ENCODE measurements at places on chromosomes 2 and 18.

- DNase-seq = no peak
Measured at GRCh38 chr2:168962636-168963035, 61.5 kb downstream of the G6PC2 start.

DNA sequence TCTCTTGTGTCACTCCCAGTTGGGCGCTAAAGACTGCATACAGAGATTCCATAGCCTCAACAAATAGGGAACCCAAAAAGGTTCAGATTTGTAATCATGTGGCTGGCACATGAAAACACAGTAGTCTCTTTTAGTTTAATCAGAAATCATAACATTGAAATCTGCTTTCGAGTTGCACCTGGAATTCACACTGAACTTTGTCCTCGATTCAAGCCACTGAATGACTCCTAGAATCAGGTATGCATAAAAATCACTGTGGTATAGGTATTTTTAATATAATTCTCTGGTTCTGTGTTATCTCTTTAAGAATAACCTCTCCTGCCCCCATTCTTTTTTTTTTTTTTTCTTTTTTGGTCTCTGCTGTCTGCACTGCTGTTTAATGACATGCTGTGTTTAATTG lies 150.2 kb downstream of the KCNH7 start:
- no peak for DNase-seq

DNA sequence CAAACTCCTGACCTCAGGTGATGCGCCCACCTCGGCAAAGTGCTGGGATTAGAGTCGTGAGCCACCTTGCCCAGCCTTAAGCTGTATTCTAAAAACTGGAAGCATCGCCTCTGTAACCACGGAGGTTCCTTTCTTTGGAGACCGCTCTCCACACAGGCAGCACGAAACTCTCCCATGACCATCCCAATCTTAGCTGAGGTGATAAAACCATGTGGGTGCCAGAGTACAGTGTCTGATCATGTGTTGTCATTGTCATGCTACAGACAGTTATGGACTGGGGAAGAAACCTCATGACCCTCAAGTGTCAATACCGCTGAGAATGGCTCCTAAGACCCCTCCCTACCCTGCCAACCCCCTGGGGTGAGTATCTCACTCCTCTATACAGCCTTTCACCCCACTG lies 41.4 kb upstream of the EPG5 start:
- no peak for DNase-seq

DNA sequence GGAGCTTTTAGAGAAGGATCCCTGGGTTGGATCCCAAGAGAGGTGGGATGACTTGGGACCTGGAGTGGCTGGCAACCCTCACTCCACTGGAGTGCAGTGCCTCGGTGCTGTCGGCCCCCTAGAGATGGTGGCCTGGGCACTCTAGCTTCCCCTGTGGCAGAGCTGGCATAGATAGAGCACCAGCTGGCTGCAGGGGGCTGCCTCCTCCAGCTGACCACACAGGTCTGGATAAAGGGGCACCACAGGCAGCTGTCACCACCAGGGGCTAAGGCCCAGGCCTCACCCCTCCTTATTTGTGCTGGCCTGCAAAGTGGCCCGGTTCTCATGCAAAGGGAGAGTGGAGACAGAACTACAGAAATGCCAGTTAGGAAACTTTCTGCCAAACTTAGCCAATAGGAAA lies 74.3 kb downstream of the ZBTB7C start:
- no peak for DNase-seq

DNA sequence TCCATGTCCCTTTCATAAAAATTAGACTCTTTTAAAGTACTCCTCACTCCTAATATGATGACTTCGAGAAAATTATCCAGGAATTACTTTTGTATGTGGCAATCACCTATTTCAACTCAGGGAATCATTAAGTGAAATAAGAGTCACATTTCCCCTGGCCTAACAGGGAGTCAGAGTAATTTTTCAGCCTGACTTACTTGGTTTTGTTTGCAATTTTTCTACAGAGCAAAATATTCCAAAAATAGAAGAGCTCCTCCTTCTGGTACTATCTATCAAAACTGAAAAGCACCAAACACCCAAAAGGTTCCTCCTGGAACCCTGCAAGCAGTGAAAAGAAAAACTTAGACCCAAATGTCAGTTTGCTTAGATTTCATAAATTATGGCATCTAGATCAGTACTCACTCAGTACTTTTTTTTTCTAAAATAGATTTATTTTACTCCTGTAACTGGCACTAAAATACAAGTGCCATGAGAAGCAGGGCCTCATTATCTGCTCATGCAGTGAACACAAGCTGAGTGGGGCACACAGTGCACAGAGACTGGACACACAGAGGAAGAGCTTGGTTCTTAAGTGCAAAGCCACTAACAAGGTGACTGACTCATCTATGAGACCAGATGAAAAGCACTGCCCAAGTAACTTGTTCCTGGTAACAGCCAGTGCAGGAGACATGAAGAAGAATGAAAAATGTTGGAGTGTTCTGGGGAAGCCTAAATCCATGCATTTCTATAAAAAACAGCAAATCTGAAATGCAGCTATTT lies 28.7 kb downstream of the ACAA2 start:
- DNase-seq = no peak

DNA sequence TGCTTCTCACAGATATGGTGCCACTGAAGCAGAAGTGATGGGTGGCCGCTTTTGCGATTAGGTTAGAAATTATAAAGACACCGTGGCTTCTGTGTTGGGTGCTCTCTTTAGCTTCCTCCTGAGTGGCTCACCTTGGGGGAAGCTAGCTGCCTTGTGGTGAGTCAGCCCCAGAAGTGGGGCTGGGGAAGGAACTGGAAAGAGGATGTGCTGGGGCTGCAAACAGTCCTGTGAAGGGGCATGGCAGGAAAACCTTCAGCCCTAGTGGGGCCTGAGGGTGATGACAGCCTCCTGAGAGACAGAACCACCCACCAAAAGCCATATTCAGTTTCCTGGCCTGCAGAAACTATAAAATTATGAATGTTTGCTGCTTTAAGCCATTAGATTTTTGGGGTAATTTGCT lies 8.9 kb upstream of the ASB18 start:
- DNase-seq = no peak

- no peak for DNase-seq
Measured at GRCh38 chr18:79720359-79720733, 40.7 kb downstream of the CTDP1 start.

GRCh38 chr18:12377556-12378197 lies 650 bp upstream of the AFG3L2 start:
- DNase-seq = peak; percentile 97

- DNase-seq = no peak
Measured at GRCh38 chr2:9631878-9632700, 1.3 kb upstream of the YWHAQ start.

DNA sequence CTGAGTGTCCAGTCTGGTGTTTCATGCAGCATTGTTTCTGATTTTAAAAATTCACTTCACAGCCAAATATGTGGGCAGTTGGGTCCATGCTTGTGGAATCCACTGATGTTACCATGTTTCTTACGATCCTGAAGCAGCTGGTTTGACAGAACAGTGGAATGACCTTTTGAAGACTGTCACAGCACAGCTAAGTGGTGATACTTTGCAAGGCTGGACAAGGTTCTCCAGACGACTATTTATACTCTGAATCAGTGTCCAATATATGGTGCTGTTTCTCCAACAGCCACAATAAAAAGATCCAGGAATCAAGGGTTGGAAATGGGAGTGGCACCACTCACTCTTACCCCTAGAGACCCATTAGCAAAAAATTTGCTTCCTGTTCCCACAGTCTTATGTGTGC lies 577.4 kb upstream of the RAB6C start:
- no peak for DNase-seq

- no peak for DNase-seq
Measured at GRCh38 chr18:34221971-34222306, 2.8 kb downstream of the NOL4 start.

All from KBM-7 (cell line).